ENCODE measurements at places on chromosomes 2 and 18.
A peak's percentile ranks its signal among the peaks of the same experiment; 100 is the strongest.

GRCh38 chr2:5725794-5726463, 33.7 kb downstream of the SOX11 start:
- H3K4me3 ChIP-seq: peak overlapping the region; percentile 68
- peak overlapping the region; percentile 100 for H3K27ac ChIP-seq
- peaks cover 19% of the 10 kb centered on the region for H3K36me3 ChIP-seq
- H3K4me1 ChIP-seq: peaks cover 49% of the 10 kb centered on the region
- H3K27me3 ChIP-seq: no peaks in the 10 kb centered on the region

DNA sequence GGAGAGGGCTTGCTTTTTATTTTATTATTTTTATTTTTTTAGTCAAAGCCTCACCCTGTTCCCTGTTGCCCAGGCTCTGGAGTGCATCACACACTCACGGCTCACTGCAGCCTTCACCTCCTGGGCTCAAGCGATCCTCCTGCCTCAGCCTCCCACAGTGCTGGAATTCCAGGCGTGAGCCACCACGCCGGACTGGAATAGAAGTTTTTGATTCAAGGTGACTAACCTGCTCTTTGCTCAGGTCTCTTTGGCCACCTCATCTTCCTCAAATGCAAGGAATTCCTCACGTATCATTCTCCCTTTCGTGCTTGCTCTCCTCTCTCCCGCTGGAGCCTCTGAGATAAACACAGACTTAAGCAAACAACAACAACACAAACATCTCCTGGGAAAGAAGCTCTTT, 636.8 kb downstream of the ADCYAP1 start:
- H3K27ac ChIP-seq: no peak overlapping the region
- no peaks in the 10 kb centered on the region for H3K36me3 ChIP-seq
- no peaks in the 10 kb centered on the region for H3K27me3 ChIP-seq
- H3K4me3 ChIP-seq: no peak overlapping the region
- DNase-seq: no peak

DNA sequence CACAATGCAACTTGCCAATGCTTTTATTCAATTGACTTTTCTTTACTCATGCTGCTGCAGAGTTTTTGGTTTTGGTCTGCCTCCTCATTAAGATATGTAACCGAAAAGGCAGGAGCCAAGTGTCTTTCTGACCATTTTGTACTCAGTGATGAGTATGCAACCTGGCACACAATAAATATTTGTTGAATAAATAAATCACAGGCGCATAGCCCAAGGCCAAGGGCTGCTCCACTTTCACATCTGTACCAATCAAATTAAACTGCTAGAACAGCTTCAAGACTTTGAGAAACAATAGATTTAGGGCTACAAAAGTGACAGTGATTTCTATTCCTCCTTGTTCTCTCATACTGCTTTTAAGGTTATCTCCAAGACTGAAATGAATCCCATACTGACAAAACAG, 828.2 kb downstream of the RNF144A start:
- no peaks in the 10 kb centered on the region for H3K27me3 ChIP-seq
- no peak overlapping the region for H3K27ac ChIP-seq
- DNase-seq: no peak

DNA sequence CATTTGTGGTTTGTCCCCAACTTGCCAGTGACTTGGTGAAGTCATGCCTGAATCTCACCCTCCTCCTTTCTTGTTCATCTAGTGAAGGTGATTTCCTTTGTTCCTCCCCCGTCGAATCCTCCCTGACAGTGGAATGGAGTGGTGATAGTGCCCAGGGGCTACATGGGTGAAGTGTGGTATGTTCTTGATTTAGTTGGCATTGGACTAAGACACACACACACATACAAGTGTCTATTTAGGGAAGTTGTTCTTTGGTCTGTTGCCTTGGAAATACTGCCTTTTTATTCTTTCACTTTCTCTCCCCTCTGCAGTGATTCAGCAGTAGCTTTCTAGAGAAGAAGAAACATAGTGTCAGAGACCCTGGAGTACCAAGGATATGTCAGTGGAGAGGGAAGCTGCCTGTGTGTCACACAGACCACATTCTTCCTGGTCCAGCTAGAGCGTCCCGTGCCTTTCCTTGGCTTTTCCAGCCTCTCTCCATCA, 10.9 kb downstream of the INPP4A start:
- H3K27ac ChIP-seq: peak overlapping the region; percentile 61
- no peak for DNase-seq
- H3K27me3 ChIP-seq: no peaks in the 10 kb centered on the region

- no peak overlapping the region for H3K4me3 ChIP-seq
- no peak overlapping the region for H3K27ac ChIP-seq
- H3K36me3 ChIP-seq: peaks cover 3% of the 10 kb centered on the region
- no peak for DNase-seq
- peaks cover 15% of the 10 kb centered on the region for H3K4me1 ChIP-seq
Measured at GRCh38 chr2:73080321-73081131, 9.0 kb upstream of the SFXN5 start.

GRCh38 chr2:156703642-156704041, 267.5 kb downstream of the GPD2 start:
- H3K27me3 ChIP-seq: no peaks in the 10 kb centered on the region
- peaks cover 53% of the 10 kb centered on the region for H3K4me1 ChIP-seq
- no peaks in the 10 kb centered on the region for H3K36me3 ChIP-seq
- no peak for DNase-seq
- no peak overlapping the region for H3K4me3 ChIP-seq
- H3K27ac ChIP-seq: no peak overlapping the region

- no peak for DNase-seq
- no peaks in the 10 kb centered on the region for H3K27me3 ChIP-seq
- peaks cover 15% of the 10 kb centered on the region for H3K4me1 ChIP-seq
- H3K27ac ChIP-seq: no peak overlapping the region
- no peaks in the 10 kb centered on the region for H3K36me3 ChIP-seq
- H3K4me3 ChIP-seq: no peak overlapping the region
Measured at GRCh38 chr18:13235421-13235831, 16.9 kb downstream of the LDLRAD4 start.

DNA sequence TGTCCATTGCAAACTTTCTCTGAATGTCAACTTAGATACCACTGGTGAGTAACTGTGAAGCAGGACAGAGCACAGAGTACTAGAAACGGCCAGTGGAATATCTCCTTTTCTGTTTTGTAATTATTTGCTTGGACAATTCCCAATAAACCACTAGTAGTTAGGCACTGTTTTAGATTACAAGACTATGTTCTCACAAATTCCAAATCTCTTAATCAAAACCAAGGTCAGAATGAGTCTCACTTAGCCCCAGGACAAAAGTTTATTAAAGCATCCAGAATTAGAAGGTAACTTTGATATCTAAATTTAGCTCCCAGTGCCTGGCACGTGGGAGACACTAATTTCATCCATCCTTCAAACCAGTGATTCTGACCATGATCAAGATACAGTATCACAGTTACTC, 89.0 kb downstream of the ZNF521 start:
- no peak for DNase-seq
- no peak overlapping the region for H3K27ac ChIP-seq
- H3K4me1 ChIP-seq: peaks cover 38% of the 10 kb centered on the region
- no peaks in the 10 kb centered on the region for H3K36me3 ChIP-seq
- no peak overlapping the region for H3K4me3 ChIP-seq

DNA sequence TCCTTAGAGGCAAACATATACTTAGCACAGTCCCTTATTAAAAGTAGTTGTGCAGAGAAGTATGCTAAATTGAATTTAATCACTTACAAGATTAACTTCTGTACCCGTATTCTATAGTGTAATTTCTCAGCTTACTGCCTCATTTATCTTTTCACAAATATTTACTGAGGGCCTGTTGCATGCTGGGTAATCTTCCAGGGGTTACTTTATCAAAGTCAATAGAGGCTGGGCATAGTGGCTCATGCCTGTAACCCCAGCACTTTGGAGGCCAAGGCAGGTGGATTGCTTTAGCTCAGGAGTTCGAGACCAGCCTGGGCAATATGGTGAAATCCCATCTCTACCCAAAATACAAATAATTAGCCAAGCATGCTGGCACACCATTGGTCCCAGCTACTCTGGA, 111.7 kb upstream of the RAB27B start:
- no peak for DNase-seq
- H3K27me3 ChIP-seq: no peaks in the 10 kb centered on the region
- H3K4me3 ChIP-seq: no peak overlapping the region

Data from WTC11 (cell line).